ENCODE measurements at places on chromosomes 5 and 9. TPM values are rescaled to one million over a fixed set of nuclear protein-coding genes. Genes with fewer than 3 reads are reported as not detected.

GRCh38 chr9:129037767-129038098, 1.3 kb downstream of the MIGA2 start:
- DNase-seq, result no peak

- DNase-seq, result no peak
These were observed 89.2 kb downstream of the SEMA4D start for GRCh38 chr9:89408628-89409101.

DNA sequence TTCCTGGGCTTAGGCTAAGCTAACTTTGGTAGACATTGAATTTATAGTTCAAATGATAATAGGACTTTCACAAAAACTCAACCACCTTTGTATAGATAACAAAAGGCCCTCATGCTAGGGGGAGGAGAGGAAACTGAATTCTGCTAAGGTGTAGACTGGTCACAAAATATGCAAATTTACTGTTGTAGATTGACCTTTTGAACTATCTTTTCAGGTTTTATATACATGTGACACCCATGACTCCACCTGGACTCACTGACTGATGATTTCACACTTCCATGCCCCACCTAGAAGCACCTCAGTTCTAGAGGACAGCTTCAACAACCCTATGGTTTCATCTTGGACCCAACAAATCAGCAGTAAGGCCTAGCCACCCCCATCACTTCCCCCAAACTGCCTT, 165.7 kb downstream of the CEMIP2 start:
- no peak for DNase-seq

ENHO gene
- total RNA-seq, result 3.3 TPM

PARP8 gene
- total RNA-seq, result 14.5 TPM

HMCN2 gene
- 20.7 TPM for total RNA-seq

CAMK2A gene
- 4.0 TPM for total RNA-seq

Measured in skin of body (tissue), 3 donors.